Cortex of kidney (tissue), 1 donor: ENCODE measurements at places on chromosomes 11 and 22.

DNA sequence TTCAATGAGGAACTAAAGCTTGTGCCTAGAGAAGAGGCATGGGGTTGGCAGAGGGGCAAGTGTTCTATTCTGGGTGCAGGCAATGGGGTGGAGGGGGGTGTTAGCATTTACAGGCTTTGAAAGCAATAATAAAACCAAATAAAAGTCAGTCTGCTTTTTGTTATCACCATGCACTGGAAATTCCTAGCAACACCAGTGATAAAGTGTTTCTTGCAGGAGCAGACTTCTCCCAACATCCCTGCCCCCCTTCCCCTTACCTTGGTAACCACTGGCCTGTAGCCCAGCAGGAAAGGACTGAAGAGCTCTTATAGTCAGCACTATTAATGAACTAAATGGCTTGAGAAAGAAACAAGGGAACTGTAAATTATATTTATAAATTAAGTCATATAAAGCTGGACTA lies 65.2 kb upstream of the SESN3 start:
- no peak for DNase-seq

DNA sequence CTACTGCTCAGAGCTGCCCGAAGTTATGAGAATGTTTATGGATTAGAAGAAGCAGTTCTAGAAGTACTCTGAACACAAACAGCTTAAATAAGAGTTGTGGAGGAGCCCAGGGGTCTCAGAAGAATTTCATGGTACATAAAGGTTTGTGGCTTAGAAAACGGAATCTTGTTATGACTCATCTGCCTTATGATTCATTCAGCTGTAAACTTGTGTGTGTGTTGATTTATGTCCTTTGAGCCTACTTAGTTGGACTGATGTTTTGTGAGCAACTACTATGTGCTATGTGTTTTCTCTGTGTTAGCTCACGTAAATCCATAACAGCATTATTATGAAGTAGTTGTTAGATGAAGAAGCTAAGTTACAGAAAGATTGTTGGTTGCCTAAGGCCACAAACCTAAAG lies 203.7 kb downstream of the PGR start:
- DNase-seq = no peak

- DNase-seq = no peak
These were observed 8.2 kb downstream of the GTPBP1 start for GRCh38 chr22:38713921-38714320.

DNA sequence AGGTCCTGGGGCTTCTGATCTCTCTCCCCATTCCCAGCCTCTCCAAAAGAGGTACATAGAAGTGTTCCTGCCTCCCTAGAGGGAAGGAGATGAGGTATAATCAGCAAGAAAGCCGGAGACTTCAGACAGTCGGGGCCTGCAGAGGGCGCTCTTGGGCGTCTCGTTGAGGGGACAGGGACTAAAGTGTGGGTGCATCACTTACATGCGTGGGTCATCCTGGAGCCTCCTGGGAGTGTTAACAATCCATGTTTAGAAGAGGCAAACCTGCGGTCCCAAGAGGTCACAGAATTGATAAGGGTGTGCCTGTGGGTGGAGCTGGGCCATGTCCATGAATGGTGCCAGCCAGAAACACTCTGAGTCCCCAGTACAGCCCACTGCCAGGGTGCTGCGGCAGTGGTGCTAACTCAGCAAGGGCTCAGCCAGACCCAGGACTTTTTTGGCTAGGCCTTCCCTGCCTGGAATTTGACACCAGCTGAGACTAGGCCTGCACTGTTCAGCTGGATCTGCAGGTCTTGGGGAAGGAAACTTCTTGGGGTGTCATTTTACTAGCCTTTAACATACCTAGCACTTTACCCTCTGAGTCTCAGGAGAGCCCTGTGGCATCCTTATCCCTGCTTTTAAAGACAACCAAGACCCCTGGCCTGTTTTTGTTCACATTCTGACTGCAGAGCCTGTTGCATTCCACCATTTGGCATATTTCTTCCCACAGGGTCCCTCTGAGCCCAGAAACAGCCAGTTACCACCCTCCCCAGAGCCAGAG lies 5.5 kb downstream of the YDJC start:
- no peak for DNase-seq

- no peak for DNase-seq
These were observed 10.4 kb upstream of the AGBL2 start for GRCh38 chr11:47725442-47726117.

GRCh38 chr11:2752204-2752770 lies 52.5 kb upstream of the KCNQ1OT1 start:
- no peak for DNase-seq

DNA sequence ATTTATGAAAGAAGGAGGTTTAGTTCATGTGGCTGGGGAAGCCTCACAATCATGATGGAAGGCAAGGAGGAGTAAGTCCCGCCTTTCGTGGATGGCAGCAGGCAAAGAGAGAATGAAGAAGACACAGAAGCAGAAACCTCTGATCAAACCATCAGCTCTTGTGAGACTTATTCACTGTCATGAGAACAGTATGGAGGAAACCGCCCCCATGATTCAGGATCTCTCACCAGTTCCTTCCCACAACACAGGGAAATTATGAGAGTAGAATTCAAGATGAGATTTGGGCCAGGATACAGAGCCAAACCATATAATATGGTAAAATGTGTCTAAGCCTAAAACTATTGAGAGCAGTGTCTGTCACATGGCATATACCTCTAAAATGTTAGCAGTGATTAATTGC lies 503.8 kb upstream of the CCDC179 start:
- no peak for DNase-seq

DNA sequence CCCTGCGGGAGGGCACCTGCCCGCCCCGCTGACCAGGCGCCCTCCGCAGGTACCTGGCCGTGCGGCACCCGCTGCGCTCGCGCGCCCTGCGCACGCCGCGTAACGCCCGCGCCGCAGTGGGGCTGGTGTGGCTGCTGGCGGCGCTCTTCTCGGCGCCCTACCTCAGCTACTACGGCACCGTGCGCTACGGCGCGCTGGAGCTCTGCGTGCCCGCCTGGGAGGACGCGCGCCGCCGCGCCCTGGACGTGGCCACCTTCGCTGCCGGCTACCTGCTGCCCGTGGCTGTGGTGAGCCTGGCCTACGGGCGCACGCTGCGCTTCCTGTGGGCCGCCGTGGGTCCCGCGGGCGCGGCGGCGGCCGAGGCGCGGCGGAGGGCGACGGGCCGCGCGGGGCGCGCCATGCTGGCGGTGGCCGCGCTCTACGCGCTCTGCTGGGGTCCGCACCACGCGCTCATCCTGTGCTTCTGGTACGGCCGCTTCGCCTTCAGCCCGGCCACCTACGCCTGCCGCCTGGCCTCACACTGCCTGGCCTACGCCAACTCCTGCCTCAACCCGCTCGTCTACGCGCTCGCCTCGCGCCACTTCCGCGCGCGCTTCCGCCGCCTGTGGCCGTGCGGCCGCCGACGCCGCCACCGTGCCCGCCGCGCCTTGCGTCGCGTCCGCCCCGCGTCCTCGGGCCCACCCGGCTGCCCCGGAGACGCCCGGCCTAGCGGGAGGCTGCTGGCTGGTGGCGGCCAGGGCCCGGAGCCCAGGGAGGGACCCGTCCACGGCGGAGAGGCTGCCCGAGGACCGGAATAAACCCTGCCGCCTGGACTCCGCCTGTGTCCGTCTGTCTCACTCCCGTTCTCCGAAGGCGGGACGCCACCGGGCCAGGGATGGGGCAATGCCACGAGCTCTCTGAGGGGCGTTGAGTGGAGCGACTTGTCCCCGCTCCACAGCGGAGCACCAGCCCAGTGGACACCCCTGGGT lies 1.8 kb downstream of the GALR3 start:
- DNase-seq = no peak

- no peak for DNase-seq
These were observed 12.1 kb downstream of the RNH1 start for GRCh38 chr11:494761-495536.

DNA sequence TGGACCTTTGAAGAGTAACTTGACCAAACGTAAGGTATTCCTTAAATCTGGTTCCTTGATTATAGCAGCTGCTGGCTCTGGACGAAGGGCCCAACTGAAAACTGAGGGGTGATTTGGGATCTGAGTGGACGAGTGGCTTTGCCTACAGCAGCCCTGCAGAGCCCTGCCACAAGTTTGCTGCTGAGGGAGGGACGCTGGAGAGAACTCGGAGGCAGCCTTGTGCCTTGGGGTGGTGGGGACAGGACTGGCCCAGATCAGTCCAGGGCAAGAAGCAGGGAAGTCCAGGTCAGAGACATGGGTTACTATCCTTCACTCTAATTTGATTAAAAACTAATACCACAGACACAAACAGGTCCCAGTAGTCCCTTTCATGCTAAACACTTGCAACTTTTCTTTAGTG lies 89.6 kb upstream of the PITPNB start:
- no peak for DNase-seq

- peak; percentile 32 for DNase-seq
These were observed 237.4 kb downstream of the TTC28 start for GRCh38 chr22:28442264-28442710.

DNA sequence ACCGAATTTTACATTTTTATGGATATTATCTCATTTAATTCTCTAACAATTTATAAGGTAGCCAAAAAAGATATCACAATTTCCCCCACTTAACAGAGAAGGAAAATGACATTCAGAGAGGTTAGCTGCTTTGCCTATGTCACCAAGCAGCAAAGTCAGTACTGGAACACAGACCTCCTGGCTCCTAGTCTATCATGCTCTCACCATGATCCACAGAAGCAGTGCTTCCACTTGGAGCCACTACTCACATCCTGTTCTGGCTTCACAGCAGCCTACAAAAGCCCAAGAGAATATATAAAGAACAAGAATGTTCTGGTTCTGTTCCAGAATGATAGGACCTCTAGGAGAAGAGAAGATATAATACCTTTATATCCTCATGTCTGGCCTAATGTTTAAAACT lies 59.5 kb upstream of the SCUBE2 start:
- no peak for DNase-seq

- no peak for DNase-seq
These were observed 1298.0 kb upstream of the RAG2 start for GRCh38 chr11:37896016-37896415.

DNA sequence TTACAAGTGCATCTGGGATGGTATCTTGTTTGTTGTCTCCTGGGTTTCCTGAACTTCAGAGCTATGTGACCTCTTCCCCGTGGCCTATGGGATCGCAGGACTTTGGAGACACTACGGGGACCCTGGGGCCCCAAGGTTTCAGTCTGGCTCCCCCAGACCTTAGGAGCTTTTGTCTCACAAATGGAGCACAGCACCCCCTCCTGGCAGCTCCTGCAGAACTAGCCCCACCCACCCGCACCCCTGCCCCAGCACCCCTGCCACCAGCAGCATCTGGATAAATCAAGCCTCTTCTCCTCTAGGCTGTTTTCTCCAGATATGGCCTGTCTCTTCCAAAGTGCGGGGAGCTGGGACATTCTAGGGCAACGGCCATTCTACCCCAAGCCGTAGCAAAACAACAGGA lies 10.4 kb downstream of the RCOR2 start:
- no peak for DNase-seq

- DNase-seq = no peak
These were observed 953 bp upstream of the LRP5 start for GRCh38 chr11:68311160-68312116.

DNA sequence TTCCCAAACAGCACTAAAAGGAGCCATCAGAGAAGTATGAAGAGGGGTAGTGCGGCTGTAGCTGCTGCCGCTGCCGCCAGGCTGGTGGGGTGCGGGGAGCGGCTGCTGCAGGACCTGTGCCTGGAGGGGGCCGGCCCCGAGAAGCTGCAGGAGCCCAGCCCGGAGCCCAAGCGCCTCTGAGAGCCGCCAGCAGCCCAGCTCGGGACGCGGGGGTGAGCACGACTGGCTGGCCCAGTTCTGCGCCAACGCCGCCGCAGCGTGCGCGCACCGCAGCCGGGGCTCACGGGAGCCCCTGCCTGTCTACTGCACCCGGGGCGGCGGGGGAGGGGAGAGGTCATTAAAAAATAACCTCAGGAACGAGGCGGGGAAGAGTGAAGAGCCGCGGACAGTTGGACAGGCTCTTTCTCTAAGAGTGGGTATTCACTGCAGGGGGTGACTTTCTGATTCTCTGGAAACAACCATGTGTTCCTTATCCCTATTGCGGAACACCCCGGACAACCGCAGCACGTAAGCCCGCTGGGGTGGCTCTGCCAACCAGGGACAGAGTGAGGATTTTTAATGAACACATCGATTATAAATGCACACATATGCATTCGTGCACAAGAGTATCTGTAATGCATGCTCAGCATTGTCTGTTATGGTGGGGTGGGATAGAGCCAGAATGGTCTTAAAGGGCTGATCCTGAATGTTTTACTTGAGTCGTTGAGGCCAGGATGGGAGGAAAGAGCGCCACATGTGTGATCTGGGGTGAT lies 453 bp downstream of the GAS2 start:
- DNase-seq = no peak

DNA sequence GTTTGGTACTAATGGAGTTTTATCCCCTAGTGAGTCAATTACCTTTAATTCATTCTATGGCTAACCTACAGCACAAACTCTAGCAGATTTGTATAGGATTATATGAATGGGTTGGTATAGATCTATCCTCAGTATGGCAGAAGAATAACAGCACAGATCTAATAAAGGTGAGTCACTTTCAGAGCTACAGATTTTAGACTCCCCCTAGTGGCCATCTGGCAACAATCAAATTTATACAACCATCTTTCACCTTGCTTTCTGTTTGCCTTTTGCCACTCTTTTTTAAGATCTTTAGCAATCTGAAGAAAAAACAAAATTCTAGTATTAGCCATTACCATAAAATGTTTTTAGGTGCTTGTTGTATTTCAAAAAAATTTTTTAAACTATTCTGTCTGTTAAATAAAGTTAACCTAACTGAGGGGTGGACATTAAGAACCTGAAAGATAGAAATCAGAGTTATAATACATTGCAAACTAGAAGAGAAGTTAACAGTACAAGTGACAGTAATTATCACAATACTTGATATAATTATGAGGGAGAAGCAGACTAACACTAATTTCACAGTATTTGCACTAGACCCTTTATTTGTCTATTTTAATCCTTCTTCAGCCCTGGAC lies 25.8 kb downstream of the DDIAS start:
- no peak for DNase-seq

GRCh38 chr11:61454520-61454919 lies 24.6 kb downstream of the SDHAF2 start:
- no peak for DNase-seq

GRCh38 chr11:1460396-1460985 lies 26.1 kb downstream of the MOB2 start:
- DNase-seq = no peak

DNA sequence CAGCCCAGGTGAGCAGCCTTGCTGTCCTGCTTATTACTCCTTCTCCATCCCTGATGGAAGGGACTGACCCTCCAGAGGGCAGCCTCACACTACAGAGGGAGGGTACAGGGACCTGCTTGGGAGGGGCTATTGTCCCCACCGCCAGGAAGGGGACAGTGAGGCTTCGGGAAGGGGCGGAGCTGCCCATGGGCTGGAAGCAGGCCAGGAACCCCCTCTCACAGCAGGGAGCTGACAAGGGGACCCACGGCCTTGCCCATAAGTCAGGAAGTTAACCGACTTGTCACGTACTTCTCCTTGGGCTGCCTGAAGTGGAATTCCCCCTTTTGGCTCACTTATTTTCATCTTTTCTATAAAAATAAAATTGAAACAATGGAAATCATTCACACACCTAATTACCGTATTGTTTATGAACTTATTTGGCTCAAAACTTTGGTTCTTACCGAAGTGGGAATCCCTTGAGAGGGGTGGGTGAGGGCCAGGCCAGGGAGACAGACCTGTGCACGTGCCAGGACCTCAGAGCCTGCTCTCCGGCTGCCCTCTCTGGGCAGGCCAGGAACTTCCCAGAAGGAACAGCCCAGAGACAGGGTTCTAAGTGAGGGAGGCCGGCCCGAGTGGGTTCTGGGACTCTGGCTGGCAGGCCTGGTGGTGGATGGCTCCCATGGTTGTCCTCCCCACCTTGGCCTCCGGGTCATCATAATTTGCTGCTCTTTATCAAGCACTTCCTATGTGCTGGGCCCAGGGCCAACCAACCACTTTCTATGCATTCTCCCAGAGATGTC lies 5.8 kb downstream of the MGAT3 start:
- DNase-seq = no peak
